ENCODE measurements at places on chromosomes 12 and 14.

DNA sequence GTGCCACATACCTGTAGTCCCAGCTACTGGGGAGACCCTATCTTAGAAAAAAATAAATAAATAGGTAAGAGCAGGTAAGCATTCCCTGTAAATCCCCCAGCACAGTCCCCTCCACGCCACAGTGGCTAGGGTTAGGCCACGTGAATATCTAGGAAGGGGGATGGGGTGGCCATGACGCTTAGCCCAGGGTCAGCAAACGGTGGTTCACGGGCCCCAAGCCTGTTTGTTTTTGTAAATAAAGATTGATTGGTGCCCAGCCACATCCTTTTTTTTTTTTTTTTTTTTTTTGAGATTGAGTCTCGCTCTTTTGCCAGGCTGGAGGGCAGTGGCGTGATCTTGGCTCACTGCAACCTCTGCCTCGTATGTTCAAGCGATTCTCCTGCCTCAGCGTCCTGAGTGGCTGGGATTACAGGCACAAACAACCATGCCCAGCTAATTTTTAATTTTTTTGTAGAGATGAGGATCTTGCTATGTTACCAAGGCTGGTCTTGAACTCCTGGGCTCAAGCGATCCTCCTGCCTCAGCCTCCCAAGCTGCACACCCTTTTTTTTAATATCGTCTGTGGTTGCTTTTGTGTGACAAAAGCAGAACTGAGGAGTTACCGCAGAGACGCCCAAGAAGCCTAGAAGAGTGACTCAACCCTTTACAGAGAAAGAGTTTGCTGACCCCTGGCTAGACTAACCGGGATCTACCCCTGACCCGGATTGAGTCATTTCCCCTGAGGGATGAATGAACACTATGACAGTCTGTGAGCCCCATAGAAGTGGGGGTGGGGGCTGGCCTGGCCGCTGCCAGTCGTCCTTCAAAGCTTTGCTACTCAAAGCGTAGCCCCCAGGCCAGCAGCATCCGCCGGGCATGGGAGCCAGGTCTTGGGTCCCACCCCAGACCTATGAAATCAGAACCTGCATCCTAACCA lies 113.7 kb upstream of the NCOR2 start:
- DNase-seq = peak; percentile 69

GRCh38 chr12:89454080-89454848 lies 70.3 kb downstream of the GALNT4 start:
- DNase-seq = no peak

DNA sequence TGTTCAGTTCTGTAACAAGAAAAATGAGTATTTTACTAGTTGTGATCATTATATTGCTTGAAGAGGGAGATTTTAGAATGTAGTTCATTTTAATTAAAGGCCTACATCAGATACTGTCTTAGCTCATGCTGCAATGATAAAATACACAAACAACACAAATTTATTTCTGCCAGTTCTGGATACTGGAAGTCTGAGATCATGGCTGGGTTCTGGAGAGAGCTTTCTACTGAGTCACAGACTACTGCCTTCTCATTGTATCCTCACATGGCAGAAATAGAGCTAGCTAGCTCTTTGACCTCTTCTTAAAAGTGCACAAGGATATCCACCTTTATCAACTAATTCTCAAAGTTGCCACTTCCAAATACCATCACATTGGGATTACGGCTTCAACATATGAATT lies 53.8 kb downstream of the MIS18BP1 start:
- DNase-seq = no peak

GRCh38 chr12:34297126-34297789 lies 275.0 kb downstream of the ALG10 start:
- no peak for DNase-seq

DNA sequence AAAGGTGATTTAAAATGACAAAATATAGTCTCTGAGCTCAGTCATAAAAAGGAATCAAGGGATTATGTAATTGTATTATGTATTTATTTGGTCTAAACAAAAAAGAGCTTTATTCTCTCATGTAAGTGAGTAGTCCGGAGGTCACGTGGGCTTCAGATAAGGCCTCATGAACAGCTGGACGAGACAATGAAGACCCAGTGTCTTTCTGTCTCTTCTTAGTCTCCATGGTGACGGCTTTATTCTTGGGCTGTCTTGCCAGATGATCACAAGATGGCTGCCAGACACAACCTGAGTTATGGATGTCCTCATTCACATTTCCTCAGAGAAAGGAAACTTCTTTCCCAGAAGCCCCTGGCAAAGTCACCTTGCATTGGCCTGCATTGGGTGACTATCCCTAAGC lies 98.6 kb downstream of the ARF6 start:
- no peak for DNase-seq
